Vagina (tissue), 2 donors: ENCODE measurements at places on chromosomes 16 and 17.

DNA sequence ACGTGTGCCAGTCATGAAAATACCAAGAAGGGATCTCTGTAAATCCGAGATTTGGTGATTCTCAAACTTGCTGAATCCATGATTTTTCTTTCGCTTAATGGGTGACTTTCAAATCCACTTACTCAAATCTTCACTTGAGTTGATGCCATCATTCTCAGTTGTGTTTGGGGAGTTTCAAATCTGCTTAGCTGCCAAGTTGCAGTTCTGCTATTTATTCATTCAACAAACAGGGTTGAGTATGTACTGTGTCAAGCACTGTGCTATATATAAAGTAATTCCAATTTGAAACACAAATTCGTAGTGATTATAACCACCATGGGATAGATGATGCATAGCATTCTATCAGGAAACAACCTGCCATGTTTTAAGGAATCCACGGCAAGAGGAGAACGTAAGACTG lies 394.3 kb downstream of the CDH13 start:
- no peak for DNase-seq

DNA sequence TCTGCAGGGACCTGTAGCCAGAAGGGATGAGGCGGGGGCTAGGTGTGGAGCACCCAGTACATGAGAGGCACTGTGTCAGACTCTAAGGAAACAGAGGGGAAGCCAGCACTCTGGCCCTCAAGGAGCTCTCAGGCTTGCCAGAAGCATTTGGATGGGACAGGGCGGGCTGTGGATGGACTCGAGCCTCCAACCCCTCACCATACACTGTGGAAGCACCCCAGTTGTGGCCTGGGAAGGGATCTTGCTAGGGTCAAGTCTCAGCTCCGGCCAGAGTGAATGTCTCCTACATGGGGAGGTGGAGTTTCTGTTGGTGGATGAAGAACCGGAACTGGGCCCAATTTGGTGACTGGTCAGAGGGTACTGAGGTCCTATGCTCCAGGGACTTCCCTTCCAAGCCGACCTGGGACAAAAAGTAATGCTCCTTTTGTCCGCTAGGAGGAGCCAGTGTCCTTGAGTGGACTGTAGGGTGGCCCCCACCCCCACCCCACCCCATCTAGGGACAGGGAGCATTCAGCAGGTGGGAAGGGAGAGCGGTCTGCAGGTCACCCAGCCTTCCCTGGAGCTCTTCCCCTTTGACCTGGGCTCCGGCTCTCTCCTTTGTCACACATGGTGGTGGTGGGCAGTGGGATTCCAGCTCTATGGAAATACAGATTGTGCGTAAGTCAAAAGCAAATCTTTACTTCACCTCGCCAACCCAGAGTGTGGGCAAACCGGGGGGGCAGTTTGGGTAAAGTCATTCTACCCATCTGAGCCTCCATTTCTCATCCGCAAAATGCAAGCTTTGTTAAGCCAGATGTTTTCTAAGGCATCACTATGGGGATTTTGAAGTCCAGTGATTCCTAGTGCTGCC lies 20.4 kb upstream of the PHB1 start:
- no peak for DNase-seq

DNA sequence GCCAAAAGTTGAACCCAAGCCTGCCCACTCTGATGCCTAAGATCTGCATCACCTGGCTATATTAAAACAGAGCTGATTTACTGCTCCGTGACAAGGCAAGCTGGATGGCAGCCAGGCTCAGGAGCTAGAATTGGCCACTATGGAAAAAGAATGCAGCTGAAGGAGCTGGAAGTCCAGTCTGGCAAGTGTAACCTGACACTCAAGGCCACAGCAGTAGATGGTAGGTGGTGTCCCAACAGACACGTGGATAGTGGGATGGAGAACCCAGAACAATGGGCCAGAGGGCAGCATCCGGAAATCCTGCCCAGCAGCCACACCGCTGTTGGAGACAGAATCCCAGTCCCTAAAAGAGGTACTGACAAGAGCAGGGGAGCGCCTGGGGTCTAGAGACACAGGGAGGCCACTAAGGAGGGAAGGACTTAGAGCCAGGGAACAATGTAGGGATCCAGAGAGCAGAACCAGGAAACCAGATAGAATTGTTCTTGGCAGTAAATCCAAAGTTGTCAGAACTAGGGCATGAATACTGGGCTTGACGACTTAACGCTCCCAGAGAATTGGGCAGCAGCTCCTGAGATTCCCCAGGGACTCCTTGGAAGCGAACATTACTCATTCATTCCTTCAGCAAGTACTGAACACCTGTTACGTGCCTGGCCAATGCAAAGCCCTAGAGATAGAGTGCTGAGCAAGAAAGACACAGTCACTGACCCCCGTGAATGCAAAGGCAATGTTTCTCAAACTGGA lies 85.7 kb downstream of the CDYL2 start:
- no peak for DNase-seq

DNA sequence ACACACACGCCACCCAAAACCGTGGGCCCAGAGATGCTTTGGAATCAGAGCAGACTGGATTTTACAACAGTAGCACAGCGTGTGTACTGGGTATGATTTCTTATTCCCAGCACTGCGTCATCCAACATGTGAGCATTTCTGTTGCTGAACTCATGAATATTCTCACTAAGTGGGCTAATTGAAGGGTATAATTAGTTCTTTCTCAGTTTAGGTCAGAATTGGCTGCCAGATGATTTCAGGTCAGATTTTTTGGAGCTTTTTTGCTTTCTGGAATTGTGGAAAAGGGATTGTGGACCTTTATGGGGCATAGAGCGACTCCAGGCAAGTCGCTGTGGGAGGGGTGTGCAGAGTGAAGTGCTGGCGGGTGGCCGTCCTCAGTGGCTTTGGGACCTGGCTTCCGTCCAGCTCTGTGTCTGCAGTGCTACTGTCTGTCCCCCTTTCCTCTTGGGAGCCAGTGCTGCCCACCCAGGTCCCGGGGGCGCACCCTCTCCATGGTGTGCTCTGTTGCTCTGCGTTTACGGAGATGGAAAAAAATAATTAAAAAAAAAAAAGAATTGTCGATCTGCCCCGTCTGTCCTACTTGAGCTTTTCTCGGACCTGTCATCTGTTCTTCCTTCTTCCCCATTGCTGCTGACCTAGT lies 25.0 kb downstream of the FOXK2 start:
- no peak for DNase-seq

- no peak for DNase-seq
Measured at GRCh38 chr17:41498276-41498675, 7.1 kb downstream of the KRT13 start.

- DNase-seq, result no peak
Measured at GRCh38 chr16:89700649-89701424, 668 bp downstream of the SPATA2L start.

DNA sequence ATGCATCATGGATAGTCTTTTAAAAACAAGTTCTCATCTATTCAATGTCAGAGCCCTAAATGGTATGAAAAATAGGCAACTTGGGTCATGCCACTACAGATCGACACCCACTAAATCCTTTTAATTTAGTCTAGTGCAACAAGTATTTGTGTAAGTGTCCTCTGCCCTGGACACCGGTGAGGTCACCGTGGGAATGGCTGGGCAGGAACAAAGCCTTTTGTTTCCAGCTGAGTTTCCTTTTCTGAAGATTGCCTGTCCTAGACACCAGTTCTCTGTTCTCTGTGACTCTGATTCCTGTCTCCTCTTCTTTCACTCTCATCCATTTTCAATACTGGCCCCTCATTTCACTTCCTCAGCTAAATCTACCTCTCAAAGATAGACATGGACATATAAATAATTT lies 446.5 kb downstream of the MAF start:
- no peak for DNase-seq

- no peak for DNase-seq
Measured at GRCh38 chr16:21611198-21611555, 11.8 kb downstream of the METTL9 start.

DNA sequence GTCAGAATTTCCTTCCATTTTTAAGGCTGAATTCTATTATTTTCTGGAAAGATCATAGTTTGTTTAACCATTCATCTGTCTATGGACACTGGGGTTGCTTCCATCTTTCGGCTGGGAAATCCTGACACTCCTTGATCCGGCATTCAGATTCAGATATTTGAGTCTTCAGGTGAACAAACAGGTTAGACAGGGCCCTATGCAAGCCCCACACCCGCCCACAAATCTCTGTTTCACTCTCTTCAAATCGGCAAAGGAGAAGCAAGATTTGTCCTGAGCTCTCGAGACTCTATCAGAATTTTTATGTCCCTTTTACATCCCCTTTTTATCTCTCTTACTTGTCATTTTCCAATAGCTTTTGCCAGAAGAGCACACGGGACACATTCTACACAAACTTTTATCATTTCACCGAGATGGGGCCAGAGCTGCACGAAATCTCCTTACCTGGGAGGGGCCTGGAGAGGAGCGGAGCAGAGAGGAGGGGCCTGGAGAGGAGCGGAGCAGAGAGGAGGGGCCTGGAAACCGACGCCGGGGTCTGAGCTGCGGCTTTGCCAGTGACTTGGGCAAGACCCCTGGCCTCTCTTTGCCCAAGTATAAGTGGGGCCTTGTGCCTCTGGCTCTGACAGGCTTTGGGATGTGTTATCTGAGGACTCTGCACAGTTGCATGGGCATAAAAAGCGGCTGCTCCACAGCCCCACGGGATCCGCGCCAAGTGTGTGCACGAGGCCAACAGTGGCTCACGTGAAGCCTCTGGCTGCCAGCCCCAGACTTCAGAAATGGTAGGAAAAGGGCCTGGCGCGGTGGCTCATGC lies 54.3 kb upstream of the RBFOX3 start:
- peak; percentile 42 for DNase-seq

GRCh38 chr17:19978209-19978802 lies 678 bp upstream of the AKAP10 start:
- no peak for DNase-seq

GRCh38 chr17:13864521-13864920 lies 204.8 kb upstream of the COX10 start:
- no peak for DNase-seq

GRCh38 chr17:32323046-32323445 lies 18.9 kb downstream of the C17orf75 start:
- DNase-seq, result no peak

- DNase-seq, result no peak
Measured at GRCh38 chr17:2051061-2051932, 3.6 kb upstream of the HIC1 start.

GRCh38 chr17:15289285-15290183 lies 24.4 kb upstream of the PMP22 start:
- no peak for DNase-seq
